ENCODE measurements at places on chromosomes 3 and 15. TPM values are rescaled to one million over a fixed set of nuclear protein-coding genes. Genes with fewer than 3 reads are reported as not detected.

The GADL1 gene
- total RNA-seq, result not detected

The DPPA4 gene
- total RNA-seq, result not detected

The SCAANT1 gene
- not detected for total RNA-seq

The PLSCR5 gene
- total RNA-seq, result not detected

The ROBO1 gene
- total RNA-seq, result 51.3 TPM

The MYZAP gene
- not detected for total RNA-seq

The C3orf49 gene
- total RNA-seq, result not detected

The PYGO1 gene
- total RNA-seq, result 8.7 TPM

The PLA2G4D gene
- total RNA-seq, result not detected

The CFAP20DC gene
- 0.99 TPM for total RNA-seq

The MPI gene
- total RNA-seq, result 38.1 TPM

The HTR3E gene
- total RNA-seq, result not detected

The SLC9C1 gene
- not detected for total RNA-seq

The APOD gene
- total RNA-seq, result 0.27 TPM

The MASP1 gene
- 33.3 TPM for total RNA-seq

The A4GNT gene
- not detected for total RNA-seq

The DRD3 gene
- total RNA-seq, result not detected

The PDIA5 gene
- total RNA-seq, result 39.1 TPM

The FBLN2 gene
- 84.5 TPM for total RNA-seq

The CPLX3 gene
- not detected for total RNA-seq

The ERICH6 gene
- total RNA-seq, result not detected

The SPATA12 gene
- not detected for total RNA-seq

The GOLGA6L9 gene
- total RNA-seq, result 0.63 TPM

The RPL4 gene
- total RNA-seq, result 2,871 TPM

The ANKRD34C gene
- not detected for total RNA-seq

The TMCO5A gene
- not detected for total RNA-seq

The RPL15 gene
- 1,979 TPM for total RNA-seq

The CDCP1 gene
- 0.45 TPM for total RNA-seq

The TUSC7 gene
- not detected for total RNA-seq

The TRPC1 gene
- total RNA-seq, result 7.8 TPM

The CCR8 gene
- not detected for total RNA-seq

The PRRT3 gene
- 4.8 TPM for total RNA-seq

The DPPA2 gene
- not detected for total RNA-seq

The SNX1 gene
- 102 TPM for total RNA-seq

The MFGE8 gene
- total RNA-seq, result 918 TPM

The TRH gene
- not detected for total RNA-seq

The SLC28A1 gene
- total RNA-seq, result not detected

The CEMIP gene
- 51.4 TPM for total RNA-seq

The CFAP161 gene
- total RNA-seq, result 0.33 TPM

The LYZL4 gene
- total RNA-seq, result not detected

The CYP11A1 gene
- not detected for total RNA-seq

The GOLGA8H gene
- not detected for total RNA-seq

The UTS2B gene
- total RNA-seq, result 0.33 TPM

The SAMD7 gene
- not detected for total RNA-seq

The EXOSC7 gene
- total RNA-seq, result 53.4 TPM

The NANOGP8 gene
- total RNA-seq, result not detected

The SLC6A20 gene
- total RNA-seq, result not detected

The P2RY14 gene
- not detected for total RNA-seq

The GJD2 gene
- total RNA-seq, result not detected

The CD86 gene
- not detected for total RNA-seq

Measured in HFFc6 (cell line).